ENCODE measurements at places on chromosomes 2 and 18. TPM values are rescaled to one million over a fixed set of nuclear protein-coding genes. Genes with fewer than 3 reads are reported as not detected.

FEV gene
- not detected for total RNA-seq

DNA sequence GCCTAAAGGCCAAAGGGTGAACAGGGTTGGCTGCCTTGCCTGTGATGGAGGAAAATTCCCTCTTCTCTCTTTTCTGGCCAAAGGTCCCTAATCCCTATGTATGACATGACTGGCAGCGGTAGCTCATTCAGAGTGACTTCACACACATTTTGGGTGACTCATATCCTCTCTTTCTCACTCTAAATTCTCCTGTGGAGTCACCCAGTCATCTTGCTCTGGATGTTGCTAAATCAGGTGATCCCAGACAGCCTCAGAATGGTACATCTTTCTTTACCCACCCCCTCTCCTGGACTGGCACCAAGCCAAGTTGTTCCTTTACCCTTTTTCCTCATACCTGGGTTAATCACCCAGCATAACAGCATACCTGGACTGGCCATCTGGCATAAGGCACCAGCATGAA is 77.2 kb downstream of the NEURL3 start:
- DNase-seq: no peak

GRCh38 chr2:172859581-172860335 is 124.1 kb downstream of the RAPGEF4 start:
- DNase-seq: no peak

DNA sequence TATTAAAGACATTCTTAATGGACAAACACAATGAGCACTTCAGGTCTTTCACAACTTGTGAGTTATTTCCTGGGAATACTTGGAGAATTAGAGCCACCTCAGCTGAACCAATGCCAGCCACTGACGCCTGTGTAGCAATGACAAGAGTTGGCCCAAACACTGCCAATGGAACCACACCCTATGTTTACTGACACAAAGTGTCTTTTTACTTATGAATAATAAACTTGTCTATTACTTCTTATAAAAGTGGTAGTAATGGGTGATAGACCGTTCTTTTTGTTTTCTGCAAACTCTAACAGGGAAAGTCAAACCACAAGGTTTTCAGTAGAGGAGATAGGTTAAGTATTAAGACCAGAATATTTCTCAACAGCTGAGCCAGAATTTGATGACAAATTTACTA is 12.5 kb upstream of the CHAC2 start:
- no peak for DNase-seq

Measured in pulmonary artery endothelial cell (primary cell).